HS-27A (cell line): ENCODE measurements at places on chromosomes 6 and 20.

DNA sequence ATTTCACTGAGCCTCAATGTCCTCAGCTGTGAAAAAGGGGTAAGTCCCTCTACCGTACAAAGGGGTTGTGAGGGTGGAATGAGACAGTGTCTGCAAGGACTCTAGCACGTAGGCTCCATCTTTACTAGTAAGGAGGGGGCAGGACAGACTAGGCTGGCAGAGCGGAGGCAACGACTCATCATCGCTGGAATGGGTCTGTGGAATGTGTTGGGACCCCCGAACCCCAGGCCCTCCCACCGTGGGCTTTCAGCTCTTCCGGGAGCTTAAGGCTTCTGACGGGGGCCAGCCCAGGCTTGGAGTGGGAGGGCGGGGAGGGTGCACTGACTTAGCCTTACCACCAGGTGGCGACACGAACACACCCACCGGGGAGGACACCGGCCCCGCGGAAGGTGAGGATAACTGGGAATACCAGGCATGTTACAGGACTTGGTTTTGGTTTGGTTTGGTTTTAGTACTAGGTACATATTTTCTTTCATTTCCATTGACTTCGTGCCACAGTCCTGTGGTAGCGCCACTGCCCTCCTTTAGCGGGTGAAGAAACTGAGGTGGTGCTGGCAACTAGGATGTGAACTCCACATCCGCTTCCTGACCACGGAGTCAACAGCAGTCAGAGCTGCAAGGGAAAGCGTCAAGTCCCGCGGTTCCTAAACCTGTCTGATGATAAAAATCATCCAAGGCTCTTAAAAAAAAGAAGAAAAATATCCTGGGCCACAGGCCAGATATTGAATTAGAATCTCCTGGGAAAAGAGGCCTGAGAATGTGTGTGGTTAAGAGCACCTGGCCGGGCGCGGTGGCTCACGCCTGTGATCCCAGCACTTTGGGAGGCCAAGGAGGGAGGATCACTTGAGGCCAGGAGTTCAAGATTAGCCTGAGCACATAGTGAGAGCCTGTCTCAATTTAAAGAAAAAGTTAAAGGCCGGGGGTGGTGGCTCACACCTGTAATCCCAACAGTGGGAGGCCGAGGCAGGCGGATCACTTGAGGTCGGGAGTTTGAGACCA, 10.3 kb upstream of the TULP1 start:
- peak; percentile 29 for DNase-seq

DNA sequence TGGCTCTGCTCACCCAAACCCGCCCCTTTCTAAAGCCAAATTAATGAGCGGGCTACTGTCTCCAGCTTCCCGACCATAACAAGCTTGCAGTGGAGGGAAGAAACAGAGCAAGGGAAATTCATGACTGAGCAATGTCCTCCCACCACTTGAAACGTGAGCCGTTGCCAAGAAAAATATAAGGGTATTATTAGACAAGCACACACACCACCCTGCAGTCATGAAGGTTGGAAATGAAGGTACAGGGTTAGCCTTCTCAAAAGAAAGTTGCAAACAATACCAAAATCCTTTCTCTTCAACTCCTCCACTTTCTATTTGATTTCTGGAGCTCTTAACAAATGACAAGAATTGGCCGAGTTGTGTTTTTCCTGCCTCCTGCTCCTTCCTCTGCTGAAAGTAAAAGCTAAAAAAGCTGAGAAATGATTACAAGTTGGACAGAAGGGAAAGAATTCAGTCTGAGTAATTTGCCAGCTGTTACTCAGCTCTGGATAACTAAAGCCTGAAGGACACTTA, 151.1 kb upstream of the B3GAT2 start:
- peak; percentile 26 for DNase-seq

DNA sequence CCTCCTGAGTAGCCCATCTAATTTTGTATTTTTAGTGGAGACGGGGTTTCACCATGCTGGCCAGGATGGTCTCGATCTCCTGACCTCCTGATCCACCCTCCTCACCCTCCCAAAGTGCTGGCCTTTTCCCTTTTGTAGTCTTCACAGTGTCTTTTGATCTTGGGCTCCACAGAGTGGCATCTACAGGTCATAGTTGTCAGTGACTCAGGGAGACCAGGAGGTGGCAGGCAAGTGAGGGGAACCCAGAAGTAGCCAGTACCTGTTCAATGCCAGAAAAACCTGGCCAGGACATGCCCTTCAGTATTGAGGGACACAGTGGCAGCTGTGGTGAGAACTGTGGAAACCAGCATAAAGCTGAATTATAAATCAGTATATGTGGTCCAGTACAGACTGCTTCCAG, 19.6 kb downstream of the RPP21 start:
- DNase-seq = no peak

GRCh38 chr6:83459663-83460062, 28.8 kb upstream of the ME1 start:
- DNase-seq = no peak

- DNase-seq = no peak
Measured at GRCh38 chr6:157946865-157947532, 34.7 kb upstream of the SYNJ2 start.

- no peak for DNase-seq
Measured at GRCh38 chr6:33869826-33870423, 66.1 kb upstream of the MLN start.

- DNase-seq = no peak
Measured at GRCh38 chr20:58634521-58635278, 16.4 kb upstream of the STX16 start.

GRCh38 chr6:142821860-142822259, 123.1 kb downstream of the HIVEP2 start:
- DNase-seq = no peak

GRCh38 chr6:40410821-40411220, 176.3 kb downstream of the LRFN2 start:
- no peak for DNase-seq

DNA sequence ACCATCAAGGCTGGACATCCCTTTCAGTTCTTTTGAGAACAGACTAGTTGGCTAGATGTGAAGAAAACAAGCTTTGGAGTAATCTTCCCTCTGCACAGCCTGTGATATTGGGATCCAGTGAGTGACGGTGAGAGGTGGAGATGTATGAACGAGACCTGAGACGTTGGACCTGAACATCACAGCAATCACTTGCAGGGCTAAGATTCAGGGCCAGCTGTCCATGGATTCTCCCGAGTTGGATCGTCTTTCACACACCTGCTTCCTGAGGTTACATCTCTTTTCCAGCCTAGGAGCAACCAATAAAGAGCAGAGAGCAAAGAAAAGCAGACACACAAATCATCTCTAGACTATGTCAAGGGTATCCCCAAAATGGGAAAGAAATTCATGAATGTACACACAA, 30.0 kb upstream of the TMEM14A start:
- DNase-seq = no peak
